Epithelial cell of umbilical artery (primary cell): ENCODE measurements at places on chromosomes 16 and 17. TPM values are rescaled to one million over a fixed set of nuclear protein-coding genes. Genes with fewer than 3 reads are reported as not detected.

The RGS11 gene
- 0.97 and 1.5 TPM in 2 replicates for total RNA-seq

The GRIN2C gene
- under 0.01 TPM in 1 of 2 replicates, not detected in the other for total RNA-seq

The TMC8 gene
- under 0.01 and 0.76 TPM in 2 replicates for total RNA-seq

The PDP2 gene
- 5.2 and 19.8 TPM in 2 replicates for total RNA-seq

The KRT33B gene
- not detected in 2 replicates for total RNA-seq

The CDH11 gene
- 2.6 and 3.3 TPM in 2 replicates for total RNA-seq
